GM12892 (cell line): ENCODE measurements at places on chromosomes 6 and 20.
A peak's percentile ranks its signal among the peaks of the same experiment; 100 is the strongest.

GRCh38 chr20:50098259-50098658, 14.7 kb downstream of the UBE2V1 start:
- no peak for DNase-seq

DNA sequence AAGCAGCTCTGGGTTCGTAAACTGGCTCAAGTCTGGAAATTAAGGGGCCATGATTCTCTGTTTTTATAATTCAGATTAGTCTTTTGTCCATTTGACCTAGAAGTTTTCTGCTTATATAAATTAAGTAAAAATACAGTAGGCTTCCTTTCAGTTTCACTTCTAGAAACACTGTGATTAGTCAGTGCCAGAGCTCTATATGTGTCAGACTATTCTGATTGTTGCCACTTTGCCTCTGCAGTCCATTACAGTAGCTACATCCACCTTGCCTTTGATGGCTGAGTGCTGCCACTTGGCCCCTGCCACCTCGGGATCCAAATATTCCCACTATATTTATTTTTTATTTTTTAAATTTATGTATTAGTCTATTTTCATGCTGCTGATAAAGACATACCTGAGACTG, 7.9 kb downstream of the ZC2HC1B start:
- no peak for DNase-seq

- no peak for DNase-seq
Measured at GRCh38 chr20:12074111-12074655, 156.5 kb downstream of the BTBD3 start.

DNA sequence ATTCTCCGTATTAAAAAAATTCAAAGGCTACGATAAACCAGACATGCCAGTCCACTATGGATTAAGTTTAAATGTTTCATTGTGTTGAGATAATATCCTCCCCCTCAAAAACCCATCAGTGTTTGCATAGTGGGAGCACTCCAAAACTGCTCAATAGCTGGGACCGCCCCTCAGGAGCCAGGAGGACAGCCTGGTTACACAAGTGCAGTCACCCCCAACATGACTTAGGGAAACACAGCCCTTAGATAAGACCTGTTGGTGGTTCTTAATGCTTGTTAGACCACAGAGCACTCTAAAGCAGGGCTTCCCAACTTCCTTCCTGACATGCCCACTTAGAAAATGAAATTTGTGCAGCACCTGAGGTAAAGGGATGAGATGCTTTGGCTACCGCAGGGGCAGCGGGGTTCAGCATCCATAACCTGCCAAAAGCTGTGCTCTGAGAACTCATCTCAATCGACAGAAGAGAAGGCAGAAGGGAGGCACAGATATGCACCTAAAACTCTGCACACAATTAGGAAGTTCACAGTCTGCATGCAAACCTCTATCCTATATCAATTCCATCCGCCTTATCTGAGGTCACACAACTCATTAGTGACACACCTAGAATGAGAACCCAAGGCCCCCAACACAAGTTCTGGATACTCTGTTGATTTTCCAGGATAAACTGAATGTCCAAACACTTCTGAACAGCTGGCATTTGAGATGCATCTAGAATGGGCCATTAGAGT, 74.3 kb downstream of the RALGAPA2 start:
- no peak for DNase-seq

GRCh38 chr20:10217721-10218410, 764 bp upstream of the SNAP25 start:
- no peak for DNase-seq

DNA sequence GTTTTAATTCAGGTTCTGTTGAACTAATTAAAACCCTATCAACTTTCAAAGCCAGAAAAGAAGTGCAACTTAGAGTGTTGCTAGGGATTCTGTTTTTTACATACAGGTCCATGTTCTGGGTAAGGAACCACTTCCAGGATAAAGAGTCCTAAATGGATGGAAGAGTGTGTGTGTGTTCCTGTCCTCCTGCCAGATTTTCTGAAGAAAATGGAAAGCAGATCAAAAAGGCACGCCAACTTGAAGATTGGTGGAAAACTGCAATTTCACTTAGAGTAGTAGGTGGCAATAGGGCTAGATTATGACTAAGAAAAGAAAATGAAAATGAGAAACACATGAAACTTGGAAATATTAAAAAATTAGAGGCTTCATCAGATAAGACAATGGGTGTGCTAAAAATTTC, 85.3 kb downstream of the COL21A1 start:
- no peak for DNase-seq

DNA sequence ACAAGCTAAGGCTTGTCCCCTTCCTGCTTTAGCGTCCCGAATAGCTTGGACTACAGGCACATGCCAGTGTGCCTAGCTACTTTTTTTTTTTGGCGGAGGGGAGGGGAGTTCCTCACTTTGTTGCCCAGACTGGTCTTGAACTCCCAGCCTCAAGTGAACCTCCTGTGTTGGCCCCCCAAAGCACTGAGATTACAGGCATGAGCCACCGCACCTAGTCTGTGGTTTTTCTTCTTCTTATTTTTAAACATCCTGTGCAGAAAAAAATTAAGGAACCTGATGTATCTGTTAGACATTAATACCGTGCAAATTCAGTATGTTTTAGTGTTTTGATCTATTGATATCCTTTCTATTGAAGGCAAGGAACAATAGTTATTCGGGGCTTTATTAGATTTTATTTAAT, 25.7 kb downstream of the HIVEP1 start:
- no peak for DNase-seq

- DNase-seq = no peak
Measured at GRCh38 chr6:30304002-30304401, 22.7 kb upstream of the TRIM39 start.

DNA sequence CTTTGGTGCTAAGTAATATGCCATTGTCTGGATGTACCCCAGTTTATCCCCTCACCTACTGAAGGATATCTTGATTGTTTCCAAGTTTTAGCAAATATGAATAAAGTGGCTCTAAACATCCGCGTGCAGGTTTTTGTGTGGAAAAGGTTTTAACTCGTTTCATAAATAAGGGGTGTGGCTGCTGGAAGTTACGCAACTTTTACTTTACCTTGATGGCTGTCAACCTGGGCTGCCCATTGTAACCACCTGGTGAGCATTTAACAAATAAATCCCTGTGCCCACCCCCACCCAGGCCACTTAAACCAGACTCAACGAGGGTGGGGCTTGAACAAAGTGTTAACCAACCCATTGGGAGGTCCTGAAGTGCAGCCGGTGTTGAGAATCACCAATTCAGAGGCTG, 187.8 kb downstream of the NRN1 start:
- DNase-seq = no peak

DNA sequence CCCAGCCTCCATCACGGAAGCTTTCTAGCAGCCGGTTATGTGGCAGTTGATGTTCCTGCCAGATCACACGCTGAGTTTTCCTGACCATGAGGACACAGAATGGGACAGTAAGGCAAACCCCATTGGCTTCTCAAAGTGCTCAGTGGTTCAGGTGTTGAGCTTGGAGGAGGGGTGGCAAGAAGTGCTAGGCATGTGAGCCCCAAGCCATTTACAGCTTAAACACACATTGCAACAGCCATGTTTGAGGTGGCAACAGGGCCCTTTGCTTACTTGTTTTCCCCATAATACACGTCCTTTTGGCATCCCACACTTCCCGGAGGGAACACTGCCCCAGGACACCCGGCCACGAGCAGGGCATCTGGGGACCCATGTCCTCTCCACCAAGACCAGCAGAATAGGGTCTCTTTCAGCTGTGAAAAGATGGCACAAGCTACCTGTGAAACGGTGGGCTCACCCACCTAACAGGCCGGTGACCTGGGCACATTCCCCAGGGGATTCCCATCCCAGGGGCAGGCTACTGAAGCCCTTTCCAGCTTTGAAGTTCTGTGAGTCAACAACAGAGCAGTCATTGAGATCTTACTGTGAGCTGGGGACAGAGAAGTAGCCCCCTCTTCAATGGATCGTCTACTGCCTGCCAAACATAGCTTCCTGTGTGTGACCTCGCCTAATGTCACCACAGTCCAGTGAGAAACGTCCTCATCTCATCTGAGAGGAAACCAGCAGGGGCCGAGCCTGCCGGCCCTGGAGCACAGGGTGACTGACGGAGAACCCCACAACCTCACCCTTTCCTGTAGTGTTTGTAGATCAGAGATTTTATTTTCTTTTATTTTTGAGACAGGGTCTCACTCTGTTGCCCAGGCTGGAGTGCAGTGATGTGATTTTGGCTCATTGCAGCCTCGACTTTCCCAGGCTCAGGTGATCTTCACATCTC, 4.0 kb upstream of the TLDC2 start:
- no peak for DNase-seq

- DNase-seq = peak; percentile 73
Measured at GRCh38 chr20:50837532-50838321, 42.9 kb downstream of the BCAS4 start.

DNA sequence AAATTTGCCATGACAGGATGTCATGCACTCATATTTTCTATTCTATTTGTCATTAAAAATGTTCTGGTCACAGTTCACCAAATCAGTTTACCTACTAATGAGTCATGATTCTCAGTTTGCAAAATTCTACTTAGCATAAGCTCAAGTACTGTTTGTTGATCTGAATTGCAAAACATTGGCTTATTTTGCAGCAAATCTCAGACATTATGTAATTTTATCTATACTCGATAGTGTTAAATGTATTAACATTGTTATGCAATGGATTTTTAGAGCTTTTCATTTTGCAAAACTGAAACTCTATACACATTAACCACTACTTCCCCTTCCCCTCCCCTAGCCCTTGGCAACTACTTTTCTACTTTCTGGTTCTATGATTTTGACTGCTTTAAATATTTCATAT, 213.8 kb upstream of the ZFP64 start:
- DNase-seq = no peak

- DNase-seq = no peak
Measured at GRCh38 chr6:24982231-24982630, 46.5 kb upstream of the RIPOR2 start.

- no peak for DNase-seq
Measured at GRCh38 chr6:158879180-158879579, 60.0 kb upstream of the EZR start.

GRCh38 chr20:49386848-49387580, 95.5 kb downstream of the KCNB1 start:
- DNase-seq = no peak

DNA sequence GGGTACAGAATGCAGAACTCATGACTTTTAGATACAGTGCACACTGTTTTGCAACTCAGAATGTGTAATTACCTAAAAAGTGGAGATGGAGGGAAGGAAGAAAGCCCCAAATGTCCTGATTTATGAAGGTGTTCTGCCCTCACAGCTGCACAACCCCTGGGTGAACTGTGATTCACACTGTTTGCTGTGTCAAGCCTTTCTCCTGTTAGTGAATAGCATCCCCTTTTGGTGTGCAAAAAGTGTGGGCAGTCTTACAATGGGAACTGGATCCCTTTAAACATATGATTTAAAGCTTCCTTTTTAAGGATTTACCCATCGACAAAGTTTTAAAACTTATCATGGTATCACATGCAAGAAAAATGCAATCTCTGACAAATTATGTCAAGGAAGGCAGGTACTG, 633.4 kb upstream of the EPHA7 start:
- no peak for DNase-seq

GRCh38 chr6:35554811-35555210, 42.1 kb upstream of the TULP1 start:
- no peak for DNase-seq

DNA sequence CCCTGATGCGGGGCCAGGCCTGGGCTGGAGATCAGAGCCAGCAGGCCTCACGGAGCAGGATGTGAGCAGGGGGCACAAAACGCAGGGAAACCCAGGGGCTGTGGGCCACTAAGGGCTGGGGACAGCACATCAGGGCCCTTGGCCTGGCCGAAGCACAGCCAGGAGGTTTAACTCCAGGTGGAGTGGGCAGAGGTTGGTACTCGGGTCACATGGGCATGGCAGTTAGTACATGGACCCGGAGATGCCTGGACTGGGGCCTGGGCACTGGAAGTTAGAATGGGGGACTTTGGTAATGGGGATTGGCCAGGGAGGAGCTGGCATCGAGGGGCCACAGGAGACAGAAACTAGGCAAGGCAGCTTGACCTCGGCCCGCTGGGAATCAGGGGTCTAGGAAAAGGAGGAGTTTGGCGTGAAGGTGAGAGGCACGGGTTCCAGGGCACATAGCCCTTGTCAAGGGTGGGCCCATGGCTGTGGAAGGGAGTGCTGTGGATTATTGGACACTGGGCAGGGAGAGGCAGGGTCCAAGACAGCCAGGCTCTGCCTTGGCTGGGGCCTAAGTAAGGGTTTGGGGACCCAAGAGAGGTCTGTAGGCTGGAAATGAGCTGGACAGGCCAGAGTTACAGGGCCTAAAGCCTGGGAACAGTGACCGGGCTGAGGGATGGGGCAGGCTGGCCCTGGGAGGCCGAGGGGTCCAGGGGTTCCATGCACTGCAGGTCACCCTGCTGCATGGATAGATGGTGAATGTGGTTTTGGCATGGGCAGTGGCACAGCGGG, 41.6 kb upstream of the CD93 start:
- no peak for DNase-seq

DNA sequence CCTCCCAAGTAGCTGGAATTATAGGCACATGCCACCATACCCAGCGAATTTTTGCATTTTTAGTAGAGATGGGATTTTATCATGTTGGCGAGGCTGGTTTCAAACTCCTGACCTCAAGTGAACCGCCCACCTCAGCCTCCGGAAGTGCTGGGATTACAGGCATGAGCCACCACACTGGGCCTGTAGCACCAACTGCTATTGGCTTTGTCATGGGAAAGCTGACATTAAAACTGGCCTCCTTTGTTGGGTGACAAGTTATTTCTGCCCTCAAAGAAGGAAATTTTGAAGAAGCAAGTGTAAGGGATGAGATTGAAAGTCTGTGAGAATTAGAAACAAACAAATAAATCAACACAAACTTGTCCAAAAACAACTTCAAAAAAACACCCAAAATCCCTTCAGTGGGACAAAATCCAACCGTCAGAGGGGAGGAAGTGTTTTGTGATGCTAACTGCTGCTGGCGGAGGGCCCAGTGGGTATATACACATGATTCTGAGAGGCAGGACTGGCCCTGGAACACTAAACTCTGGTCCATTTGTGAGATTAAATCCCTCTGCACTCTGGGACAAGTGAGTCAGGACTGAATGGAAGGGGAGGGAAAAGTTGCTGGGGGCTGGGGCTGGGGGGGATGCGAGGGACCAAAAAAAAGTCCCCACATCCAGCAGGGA, 87.5 kb upstream of the NAA20 start:
- DNase-seq = no peak

DNA sequence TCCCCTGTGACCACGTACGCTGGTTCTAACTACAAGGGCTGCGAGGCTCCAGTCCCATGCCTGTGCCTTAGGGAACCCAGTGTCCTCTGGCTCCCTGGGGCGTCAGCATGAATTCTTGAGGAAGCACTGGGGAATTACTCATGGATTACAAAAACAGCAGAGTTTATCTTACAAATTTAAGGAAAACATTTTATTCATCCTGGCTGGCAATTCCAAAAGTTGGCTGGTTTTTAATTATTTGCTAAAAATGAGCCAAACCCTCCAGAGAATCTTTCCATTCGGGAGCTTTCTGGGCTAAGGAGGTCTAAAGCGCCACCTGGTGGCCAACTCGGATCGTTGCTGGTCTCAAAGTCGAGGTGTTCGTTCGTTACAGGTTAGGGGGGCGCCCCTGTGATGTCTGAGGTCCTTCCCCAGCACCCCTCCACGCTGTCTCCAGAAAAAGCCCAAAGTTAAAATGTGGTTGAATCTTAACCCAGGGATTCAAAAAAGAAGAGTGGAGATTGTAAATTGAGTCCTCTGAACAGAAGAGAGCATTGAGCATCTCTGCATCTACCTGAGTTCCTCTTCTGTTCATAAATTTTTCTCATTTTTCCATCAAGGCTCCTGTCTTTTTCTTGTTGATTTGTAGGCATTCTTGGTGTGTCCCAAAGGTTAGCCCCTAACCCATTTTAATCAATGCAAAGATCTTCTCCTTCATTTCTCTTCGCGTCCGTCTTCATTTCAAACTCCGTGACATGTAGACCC, 99.4 kb downstream of the BFSP1 start:
- peak; percentile 42 for DNase-seq

- DNase-seq = no peak
Measured at GRCh38 chr6:158628542-158628941, 16.0 kb downstream of the DYNLT1 start.
